SK-N-MC (cell line): ENCODE measurements at places on chromosomes 16 and 17.

- DNase-seq: no peak
These were observed 11.1 kb downstream of the CANT1 start for GRCh38 chr17:78998311-78999055.

DNA sequence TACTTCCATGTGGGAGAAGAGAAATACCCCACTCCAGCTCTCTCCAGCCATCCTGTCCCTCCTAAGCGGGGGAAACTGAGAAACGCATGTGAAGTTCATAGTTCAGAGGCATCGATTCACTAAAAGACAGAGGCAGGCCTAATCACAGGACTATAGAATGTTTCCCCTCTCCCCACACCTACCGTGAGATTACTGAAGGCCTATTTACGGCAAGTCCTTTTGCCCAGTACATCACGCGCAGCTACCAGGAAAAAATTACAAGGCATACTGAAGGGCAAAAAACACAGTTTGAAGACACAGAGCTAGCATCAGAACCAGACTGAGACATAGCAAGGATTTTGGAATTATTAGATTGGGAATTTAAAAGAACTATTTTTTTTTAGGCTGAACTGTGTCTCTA, 29.1 kb upstream of the IRX5 start:
- DNase-seq: no peak

DNA sequence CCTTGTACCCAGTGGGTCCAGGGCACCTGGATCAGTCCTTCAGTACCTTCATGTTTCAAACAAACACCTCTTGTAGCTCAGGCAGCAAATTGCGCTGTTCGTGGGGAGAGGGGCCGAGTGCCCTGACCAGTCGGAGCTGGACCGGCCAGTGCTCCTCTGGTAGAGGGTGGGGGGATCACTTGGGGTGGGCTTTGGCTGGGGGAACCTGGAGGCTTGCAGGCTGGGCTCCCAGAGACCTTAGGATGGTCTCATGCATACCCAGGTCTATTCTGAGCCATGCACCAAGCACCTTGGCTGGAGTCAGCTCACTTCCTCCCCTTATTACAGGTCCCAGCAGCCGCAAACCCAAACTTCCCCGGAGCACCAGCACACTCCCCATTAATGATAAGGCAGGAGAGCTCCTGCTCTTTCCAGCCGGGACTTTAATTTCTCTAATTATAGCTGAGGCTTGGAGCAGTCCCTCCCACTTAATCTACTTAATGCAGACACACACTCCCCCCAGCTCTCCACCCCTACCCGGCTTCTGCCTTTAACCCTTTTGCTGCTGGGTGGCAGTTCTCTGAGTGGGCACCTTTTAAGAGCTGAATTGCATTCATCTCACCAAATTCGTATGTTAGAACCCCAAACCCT, 26.3 kb upstream of the MGAT5B start:
- DNase-seq: no peak

GRCh38 chr17:75019710-75020109, 7.2 kb downstream of the MRPL58 start:
- DNase-seq: no peak

DNA sequence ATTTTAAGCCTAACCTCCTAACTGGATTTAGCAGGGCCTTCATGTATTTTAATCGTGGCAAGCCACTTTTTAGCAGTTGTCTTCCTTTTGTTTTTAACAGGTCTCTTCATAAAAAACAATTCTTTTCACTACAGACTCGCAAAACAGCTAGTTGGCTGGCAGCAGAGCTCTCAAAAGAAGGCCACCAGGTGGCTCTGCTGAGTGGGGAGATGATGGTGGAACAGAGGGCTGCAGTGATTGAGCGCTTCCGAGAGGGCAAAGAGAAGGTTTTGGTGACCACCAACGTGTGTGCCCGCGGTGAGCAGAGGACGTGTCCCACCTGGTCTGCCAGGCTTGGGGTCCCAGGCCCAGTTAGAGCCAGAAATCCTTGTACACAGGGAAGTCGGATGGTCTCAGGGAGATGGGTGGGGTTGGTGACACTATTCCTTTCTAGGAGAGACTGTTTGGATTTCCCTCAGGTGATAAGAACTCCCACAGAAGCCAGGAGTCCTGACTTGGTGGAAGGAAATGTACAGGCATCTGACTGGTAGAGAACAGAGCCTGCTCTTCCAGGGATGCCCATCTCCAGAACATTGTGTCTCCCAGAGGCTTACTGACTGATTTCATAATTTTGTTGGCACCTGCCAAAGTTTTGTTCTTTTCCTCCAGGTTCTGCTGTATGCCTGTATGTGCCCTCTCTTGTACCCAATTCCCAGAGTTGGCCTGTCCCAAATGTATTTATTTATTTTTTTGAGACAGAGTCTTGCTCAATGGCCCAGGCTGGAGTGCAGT, 14.9 kb upstream of the DDX19A start:
- no peak for DNase-seq

DNA sequence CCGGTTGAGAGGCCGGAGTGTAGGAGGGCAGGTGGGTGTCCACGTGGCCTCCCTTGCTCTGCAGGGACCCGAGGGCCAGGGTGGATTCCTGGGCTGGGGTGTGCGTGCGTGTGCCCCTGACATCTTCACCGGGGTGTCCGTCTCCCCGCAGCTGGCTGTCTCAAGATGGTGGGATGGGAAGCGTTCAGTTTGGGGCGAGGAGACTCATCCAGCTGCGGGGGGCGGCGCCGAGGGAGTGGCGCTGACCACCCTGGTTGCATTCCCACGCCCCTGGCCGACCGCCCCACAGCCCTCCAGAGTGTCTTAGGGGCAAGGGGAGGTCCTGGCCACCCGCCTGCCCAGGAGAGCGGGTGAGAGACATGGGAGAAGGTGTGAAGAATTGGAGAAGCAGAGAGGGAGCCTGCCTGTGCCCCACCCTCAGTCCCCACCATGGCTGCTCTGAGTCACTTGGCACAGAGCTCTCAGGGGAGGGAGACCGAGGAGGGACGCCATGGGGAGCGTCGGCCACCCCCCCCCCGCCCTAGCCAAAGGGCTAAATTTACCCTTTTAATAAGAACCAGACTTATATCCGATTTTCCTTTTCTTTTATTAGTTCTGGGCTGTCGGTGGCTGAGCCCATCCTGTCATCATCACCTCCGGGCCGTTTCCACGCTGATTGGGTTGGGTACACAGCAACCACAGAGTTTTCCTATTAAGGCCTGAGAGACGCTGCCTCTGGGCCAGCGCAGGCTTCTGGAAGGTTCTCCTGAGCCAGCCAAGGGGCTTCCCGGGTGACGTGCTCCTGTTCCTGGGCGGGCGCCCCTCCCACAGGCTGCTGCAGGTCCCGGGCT, 22.0 kb downstream of the BAHCC1 start:
- DNase-seq: no peak

GRCh38 chr17:69898601-69899000, 176.4 kb upstream of the KCNJ16 start:
- no peak for DNase-seq

GRCh38 chr17:4899341-4900230, at the start of gene C17orf107:
C17orf107 (plus strand) TSS chr17:4899536; CDS start chr17:4899763, 227 bp downstream.
- DNase-seq: no peak

- no peak for DNase-seq
These were observed 285.1 kb downstream of the TMEM114 start for GRCh38 chr16:8305201-8305600.

- no peak for DNase-seq
These were observed 583 bp upstream of the ZNF747 start for GRCh38 chr16:30535106-30535776.

DNA sequence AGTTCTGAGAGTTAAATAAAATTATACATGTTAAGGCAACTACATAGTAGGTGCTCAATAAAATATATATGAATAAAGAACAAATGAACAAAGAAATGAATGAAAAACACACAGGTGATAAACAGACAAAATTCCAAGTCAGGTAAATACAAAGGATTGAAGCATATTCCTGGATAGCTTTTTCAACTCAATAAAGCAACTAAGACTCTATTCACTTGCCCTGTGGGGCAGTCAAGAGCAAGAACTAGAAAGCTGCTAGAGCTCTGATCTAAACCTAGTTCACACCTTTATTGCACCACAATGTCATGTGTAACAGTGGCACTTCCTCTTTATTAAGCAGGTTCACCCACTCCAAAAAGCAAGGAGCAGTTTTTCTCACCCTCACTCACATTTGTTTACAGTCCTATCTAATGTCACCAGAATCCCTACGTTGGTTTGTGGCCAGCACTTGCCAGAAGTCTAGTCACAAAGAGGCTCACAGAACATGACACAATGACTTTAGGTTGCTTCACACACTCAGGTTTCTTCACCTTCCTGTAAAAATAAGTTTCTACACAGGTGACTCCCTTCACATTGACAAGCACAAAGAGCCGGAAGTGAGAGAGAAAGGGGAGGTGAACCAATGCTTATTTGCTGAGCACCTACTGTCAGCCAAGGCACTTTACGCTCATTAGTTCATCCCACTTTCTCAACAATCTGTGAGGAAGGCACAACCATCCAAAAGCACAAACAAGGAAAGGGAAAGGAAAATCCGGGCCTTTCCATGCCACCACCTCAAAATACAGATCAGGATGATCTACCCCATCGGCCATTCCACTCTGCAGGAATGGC, 70.8 kb downstream of the XPO6 start:
- DNase-seq: no peak

- no peak for DNase-seq
These were observed 19.0 kb upstream of the MON1B start for GRCh38 chr16:77171745-77172635.

GRCh38 chr17:80847496-80848230, 144.0 kb upstream of the CHMP6 start:
- no peak for DNase-seq

- DNase-seq: no peak
These were observed 7.9 kb downstream of the USP7 start for GRCh38 chr16:8955828-8956227.

DNA sequence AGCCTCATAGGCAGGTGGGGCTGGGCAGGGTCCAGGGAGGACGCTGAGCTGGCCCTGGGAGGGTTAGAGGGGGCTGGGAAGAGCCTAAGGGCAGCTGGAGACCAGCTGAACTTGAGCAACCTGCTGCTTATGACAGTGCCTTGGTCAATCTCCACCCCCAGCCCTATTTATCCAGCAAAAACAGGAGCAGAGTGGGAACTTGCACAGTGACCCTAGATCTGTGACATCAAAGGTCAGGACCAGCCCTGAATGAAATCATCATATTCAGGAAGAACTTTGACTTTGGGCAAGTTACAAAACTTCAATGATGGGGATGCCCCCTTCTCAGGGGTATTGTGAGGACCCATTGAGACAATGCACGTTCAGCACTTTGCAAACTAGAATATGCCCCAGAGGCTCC, 9.4 kb downstream of the CD300LF start:
- no peak for DNase-seq

- DNase-seq: no peak
These were observed 94.0 kb upstream of the CDH5 start for GRCh38 chr16:66272461-66272860.

DNA sequence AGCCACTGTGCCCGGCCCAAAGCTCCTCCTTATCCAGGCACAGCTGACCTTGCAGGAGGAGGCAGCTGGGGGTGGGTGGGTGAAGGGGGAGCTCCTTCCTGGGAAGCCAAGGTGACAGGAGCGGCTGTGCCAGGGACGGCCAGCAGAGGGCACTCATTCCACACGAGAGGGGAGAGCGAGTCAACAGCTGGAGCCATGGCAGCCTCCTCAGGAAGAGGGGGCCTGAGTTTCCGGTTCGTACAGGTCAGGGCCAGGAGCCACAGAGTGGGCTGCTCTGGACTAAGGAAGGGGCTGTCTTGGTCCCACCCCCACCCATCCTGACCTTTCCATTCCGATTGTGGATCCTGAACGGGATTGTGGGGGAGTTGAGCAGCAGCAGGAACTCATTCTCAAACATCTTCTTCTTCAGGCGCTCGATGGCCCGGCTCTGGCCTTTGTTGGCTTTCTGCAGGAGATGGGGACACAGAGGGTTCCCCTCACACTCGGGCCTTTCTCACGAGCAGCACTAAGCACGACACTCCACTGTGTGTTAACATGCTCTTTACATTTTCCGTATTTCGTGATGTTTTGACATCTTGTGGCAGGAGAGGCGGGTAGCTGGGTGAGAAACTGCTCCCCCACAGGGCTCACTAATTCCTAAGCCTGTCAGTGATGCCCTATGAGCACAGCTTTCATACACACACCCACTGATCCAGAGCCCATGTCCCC, 61.6 kb downstream of the TIMM22 start:
- no peak for DNase-seq

GRCh38 chr17:929586-929985, 50.0 kb downstream of the NXN start:
- no peak for DNase-seq

- DNase-seq: peak; percentile 3
These were observed 46.4 kb downstream of the DNAH3 start for GRCh38 chr16:21103941-21104860.
